GM04504 (cell line): ENCODE measurements at places on chromosomes 3 and 15.

- DNase-seq: no peak
Measured at GRCh38 chr15:100022806-100023205, 289.6 kb upstream of the LYSMD4 start.

GRCh38 chr15:91885714-91886270, 32.3 kb downstream of the SLCO3A1 start:
- no peak for DNase-seq

DNA sequence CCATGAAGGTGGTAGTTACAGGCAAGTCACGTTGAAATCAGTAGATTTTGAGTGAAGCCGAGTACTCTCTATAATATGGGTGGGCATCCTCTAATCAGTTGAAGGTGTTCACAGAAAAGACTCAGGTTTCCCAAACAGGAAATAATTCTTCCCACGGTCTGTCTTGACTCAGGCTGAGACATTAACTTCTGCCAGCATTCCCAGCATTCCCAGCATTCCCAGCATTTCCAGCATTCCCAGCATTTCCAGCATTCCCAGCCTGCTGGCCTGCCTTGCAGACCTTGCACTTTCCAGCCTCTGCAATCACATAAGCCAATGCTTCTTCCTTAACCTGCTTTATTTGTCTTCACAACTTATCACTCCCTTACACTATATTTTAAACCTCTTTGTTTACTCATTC, 542.3 kb upstream of the ROBO2 start:
- no peak for DNase-seq

DNA sequence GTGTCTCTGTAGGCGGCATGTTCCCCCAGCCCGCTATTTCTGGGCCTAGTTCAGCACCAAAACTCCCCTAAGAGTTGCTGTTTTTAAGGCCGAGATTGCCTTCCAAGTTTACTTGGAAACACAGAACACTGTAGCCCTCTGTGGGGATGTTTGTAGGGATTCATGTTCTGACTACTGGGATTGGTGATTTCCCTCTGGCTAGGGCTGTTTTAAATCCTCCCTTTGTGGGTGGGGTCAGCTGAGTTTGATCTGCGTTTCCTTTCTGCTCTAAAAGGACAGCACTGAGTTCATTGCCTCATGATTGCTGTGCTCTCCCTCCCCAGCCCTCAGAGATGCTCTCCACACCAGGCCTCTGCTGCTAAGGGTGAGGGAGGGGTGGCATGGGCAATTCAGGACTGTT, 640.6 kb upstream of the DPPA4 start:
- no peak for DNase-seq

- no peak for DNase-seq
Measured at GRCh38 chr15:69926006-69926405, 171.7 kb downstream of the TLE3 start.

- no peak for DNase-seq
Measured at GRCh38 chr15:65789105-65789504, 3.0 kb downstream of the DENND4A start.

GRCh38 chr3:97935842-97936241, 36.4 kb downstream of the RIOX2 start:
- DNase-seq: no peak

GRCh38 chr15:38275959-38276358, 23.3 kb downstream of the SPRED1 start:
- no peak for DNase-seq

DNA sequence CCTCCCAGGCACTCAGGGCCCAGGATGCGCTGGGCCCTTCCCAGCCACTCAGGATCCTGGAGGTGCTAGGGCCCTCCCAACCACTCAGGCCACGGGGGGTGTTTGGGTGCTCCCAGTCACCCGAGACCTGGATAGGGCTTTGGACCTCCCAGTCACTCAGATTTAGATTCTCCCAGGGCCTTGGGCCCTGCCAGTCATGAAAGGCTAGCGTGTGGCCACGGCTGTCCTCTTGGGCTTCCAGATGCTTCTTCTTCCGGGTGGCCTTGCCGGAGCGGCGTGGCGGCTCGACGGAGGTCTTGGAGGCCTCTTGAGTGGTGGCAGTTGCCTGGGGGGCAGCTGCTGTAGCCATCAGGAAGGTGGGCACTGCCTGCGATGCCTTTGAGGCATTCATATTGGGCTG, 2.8 kb downstream of the MAGEL2 start:
- no peak for DNase-seq

GRCh38 chr3:174596447-174596982, 262.6 kb upstream of the NAALADL2 start:
- no peak for DNase-seq

- DNase-seq: no peak
Measured at GRCh38 chr3:45664578-45664977, 24.6 kb upstream of the SACM1L start.

- peak; percentile 91 for DNase-seq
Measured at GRCh38 chr15:65409036-65409631, 13.6 kb downstream of the IGDCC4 start.
